Activated T-helper 1 cell treated with anti-CD3 and anti-CD28 coated beads, Interleukin-12 subunit alpha, Interleukin-12 subunit beta, Interleukin-2, Interleukin-4 antibody, amounts not matched to agents 30 ng/mL and 10 ng/mL and 1 ng/mL, durations not matched to agents 14 hours and 24 hours and 36 hours (primary cell): ENCODE measurements at places on chromosomes 12 and 14. TPM values are rescaled to one million over a fixed set of nuclear protein-coding genes. Genes with fewer than 3 reads are reported as not detected.
A peak's percentile ranks its signal among the peaks of the same experiment; 100 is the strongest.

CORO1C gene
- total RNA-seq, result 46.1 and 49.7 TPM in 2 replicates

DNA sequence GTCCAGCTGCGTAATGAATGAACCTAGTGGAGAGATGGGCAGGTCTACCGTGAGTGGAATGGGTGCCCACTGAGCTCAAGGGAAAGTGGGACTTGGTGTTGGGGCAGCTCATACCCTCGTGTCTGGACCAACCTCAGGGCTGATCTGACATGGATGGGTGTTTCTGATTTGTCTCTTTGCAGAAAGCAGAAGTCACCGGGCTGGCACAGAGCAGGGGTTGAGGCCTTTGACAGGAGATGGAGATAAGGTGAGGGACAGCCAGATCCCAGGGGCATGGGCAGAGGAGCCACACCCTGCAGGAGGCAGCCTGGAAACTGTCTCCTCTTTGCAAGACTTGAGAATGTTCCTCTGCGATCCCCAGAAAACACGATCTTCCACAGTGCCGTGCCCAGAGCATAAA lies 20.9 kb upstream of the PPP1CC start:
- no peak overlapping the region for H3K4me3 ChIP-seq
- H3K27ac ChIP-seq, result peak overlapping the region; percentile 90
- H3K36me3 ChIP-seq, result no peaks in the 10 kb centered on the region
- peaks cover 5% of the 10 kb centered on the region for H3K27me3 ChIP-seq
- H3K4me1 ChIP-seq, result peaks cover 20% of the 10 kb centered on the region

DNA sequence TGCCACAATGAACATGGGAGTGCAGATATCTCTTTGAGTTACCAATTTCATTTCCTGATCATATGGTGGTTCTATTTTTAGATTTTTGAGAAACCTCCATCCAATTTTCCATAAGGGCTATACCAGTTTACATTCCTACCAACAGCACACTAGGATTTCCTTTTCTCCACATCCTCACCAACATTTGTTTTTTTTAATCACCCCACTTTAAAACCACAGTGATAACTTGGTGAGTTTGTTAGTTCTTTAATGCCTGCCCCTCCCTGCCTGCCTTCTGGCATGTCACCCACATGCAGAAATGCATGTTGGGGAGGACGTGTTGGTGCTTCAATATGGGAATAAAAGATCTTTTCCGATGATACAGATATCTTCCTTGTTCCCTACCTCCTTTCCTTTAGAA lies 167.9 kb downstream of the CAND1 start:
- H3K27ac ChIP-seq, result no peak overlapping the region
- no peaks in the 10 kb centered on the region for H3K27me3 ChIP-seq
- peaks cover 19% of the 10 kb centered on the region for H3K4me1 ChIP-seq
- H3K4me3 ChIP-seq, result no peak overlapping the region
- no peak for DNase-seq

PITPNM2 gene
- total RNA-seq, result 22.3 and 25.5 TPM in 2 replicates

GRCh38 chr12:43332977-43333640 lies 218.9 kb downstream of the ADAMTS20 start:
- no peaks in the 10 kb centered on the region for H3K27me3 ChIP-seq
- no peak overlapping the region for H3K4me3 ChIP-seq
- no peaks in the 10 kb centered on the region for H3K36me3 ChIP-seq
- H3K4me1 ChIP-seq, result no peaks in the 10 kb centered on the region
- no peak for DNase-seq

DNA sequence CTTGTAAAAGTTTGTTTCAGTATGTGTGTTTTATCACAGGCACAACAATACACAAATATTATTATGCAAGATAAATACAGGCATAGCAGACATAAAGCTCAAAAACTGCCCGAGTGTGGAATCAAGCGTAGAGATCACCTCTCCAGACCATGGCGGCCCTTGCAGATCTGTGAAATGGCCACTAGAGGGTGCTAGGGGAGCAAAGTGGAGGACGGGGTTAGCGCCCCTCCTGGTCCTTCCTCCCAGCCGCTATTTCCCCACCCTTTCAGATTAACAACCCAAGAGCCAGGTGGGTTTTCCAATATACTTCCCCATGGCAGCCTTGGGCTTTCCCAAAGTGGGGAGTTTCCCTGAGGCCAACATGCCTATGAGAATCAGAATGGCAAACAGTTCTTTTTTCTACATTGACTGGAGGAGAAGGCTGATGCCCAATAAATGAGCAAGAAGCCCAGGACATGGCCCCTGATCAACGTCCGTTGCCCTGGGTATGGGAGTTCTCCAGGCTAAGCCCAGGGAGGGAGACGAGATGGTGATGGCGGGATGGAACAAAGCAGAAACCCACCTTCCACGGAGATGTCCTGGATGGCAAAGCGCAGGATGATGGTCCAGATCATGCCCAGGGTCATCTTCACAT lies 67.4 kb downstream of the ACTN1 start:
- DNase-seq, result peak; percentile 67
- peak overlapping the region; percentile 67 for H3K27ac ChIP-seq
- peaks cover 2% of the 10 kb centered on the region for H3K36me3 ChIP-seq
- peaks cover 20% of the 10 kb centered on the region for H3K4me1 ChIP-seq

OR10P1 gene
- not detected in 2 replicates for total RNA-seq

DNA sequence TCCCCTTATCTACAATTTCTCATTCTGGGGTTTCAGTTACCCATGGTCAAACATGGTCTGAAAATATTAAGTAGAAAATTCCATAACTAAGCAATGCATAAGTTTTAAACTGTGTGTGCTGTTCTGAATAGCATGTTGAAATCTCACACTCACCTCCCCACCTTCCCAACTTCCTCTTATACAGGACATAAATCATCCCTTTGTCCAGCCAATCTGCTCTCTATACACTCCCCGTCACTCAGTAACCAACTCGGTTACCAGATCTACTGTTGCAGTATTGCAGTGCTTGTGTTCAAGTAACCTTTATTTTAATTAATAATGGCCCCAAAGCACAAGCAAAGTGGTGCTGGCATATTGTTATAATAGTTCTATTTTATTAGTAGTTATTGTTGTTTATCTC lies 420.5 kb downstream of the GXYLT1 start:
- no peak overlapping the region for H3K27ac ChIP-seq
- no peaks in the 10 kb centered on the region for H3K27me3 ChIP-seq
- no peaks in the 10 kb centered on the region for H3K4me1 ChIP-seq
- H3K36me3 ChIP-seq, result no peaks in the 10 kb centered on the region
- DNase-seq, result no peak

KRT74 gene
- total RNA-seq, result not detected in 2 replicates

GRCh38 chr14:71803539-71804260 lies 128.5 kb upstream of the RGS6 start:
- no peak overlapping the region for H3K4me3 ChIP-seq
- no peaks in the 10 kb centered on the region for H3K4me1 ChIP-seq
- H3K27ac ChIP-seq, result no peak overlapping the region

DNA sequence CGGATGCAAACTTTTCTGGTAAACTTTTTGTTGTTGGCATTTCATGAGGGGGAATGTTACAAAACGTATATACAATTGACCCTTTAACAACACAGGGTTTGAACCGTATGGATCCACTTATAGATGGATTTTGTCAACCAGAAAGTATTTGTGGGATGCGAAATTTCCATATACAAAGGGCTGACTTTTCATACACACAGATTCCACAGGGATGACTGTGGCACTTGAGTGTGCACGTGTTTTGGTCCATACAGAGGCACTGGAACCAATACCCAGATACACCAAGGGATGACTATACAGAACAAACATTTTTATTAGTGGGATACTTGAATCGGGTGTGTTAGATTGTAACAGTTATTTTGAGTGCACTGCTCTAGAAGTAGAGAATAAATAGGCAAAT lies 29.8 kb upstream of the CCT2 start:
- H3K27ac ChIP-seq, result no peak overlapping the region
- peaks cover 3% of the 10 kb centered on the region for H3K36me3 ChIP-seq

DNA sequence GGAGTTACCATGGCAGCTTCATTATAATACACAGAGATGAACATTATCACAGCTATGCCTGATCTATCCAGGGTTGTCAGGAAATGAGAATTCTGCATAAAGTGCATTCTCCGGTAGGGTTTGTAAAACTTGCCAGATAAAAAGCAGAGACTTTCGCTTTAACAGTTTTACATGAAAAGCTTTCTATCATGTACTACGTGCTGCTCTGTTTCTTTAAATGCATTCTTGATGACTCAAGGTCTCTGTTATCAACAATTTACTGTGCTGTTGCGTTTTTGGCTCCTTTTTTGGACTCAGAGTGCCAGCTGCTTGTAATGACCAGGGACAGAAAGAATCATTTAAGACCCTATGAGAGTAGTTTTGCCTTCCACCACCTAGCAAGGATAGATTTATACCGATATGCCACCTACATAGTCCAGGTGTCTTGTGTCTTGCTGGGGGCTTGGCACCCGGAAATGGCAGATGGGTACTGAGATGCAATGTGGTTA lies 371.2 kb downstream of the BTG1 start:
- H3K4me3 ChIP-seq, result no peak overlapping the region
- no peaks in the 10 kb centered on the region for H3K36me3 ChIP-seq
- H3K27me3 ChIP-seq, result no peaks in the 10 kb centered on the region
- no peak overlapping the region for H3K27ac ChIP-seq
- DNase-seq, result no peak
- H3K4me1 ChIP-seq, result peaks cover 17% of the 10 kb centered on the region

GRCh38 chr12:12975322-12976077 lies 23.5 kb upstream of the GPRC5D start:
- no peaks in the 10 kb centered on the region for H3K27me3 ChIP-seq
- H3K36me3 ChIP-seq, result peaks cover 22% of the 10 kb centered on the region
- no peaks in the 10 kb centered on the region for H3K4me1 ChIP-seq
- no peak overlapping the region for H3K4me3 ChIP-seq
- DNase-seq, result no peak
- H3K27ac ChIP-seq, result no peak overlapping the region

CMTM5 gene
- not detected in 2 replicates for total RNA-seq

DNA sequence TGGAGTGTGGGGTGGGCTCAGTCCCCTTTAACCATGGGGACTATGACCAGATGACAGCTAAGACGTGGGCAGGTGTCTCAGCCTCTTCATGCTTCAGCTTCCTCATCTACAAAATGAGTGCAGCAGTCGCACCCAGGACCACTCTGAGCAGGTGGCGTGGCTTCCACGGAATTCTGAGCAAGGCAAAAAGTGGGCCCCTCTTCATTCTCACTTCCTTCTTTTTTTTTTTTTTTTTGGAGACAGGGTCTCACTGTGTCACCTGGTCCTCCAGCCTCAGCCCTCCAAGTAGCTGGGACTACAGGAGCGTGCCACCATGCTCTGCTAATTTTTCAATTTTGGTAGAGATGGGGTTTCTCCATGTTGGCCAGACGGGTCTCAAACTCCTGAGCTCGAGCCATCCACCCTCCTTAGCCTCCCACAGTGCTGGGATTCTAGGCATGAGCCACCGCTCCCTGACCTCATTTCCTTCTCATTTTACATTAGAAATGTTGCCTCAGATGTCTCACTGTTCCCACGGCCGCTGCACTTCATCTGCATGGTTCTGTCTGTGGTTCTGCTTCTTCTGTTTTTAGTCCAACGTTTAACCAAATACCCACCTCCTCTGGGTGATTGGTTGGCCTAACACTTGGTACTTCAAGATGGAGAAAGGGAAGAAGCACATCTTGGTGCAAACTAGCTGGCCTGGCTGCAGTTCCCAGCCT lies 41.3 kb upstream of the BCL7A start:
- H3K27ac ChIP-seq, result no peak overlapping the region
- H3K36me3 ChIP-seq, result no peaks in the 10 kb centered on the region
- no peak for DNase-seq
- no peaks in the 10 kb centered on the region for H3K4me1 ChIP-seq
- peaks cover 9% of the 10 kb centered on the region for H3K27me3 ChIP-seq

TAS2R50 gene
- 0.91 and 1.7 TPM in 2 replicates for total RNA-seq

GPR162 gene
- total RNA-seq, result 0.29 and 0.32 TPM in 2 replicates

DNA sequence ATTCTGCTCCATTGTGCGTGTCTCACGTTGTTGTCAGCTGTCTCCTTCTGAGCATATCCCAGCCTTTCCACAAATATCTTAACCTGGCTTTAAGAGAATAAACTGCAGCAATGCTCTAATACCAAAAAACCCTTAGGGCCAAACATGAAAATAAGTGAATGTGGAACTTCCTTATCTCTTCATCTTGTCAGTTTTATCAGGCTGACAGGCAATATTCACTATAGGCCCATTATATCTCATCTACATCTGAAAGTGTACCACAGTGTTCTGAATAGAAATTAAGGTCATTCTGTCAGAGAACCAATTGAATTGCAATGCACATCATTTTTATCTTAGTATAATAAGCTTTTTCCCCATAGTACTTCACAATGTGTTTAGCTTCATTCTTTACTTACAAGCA lies 933.1 kb upstream of the FBXO33 start:
- H3K36me3 ChIP-seq, result no peaks in the 10 kb centered on the region
- DNase-seq, result no peak
- no peaks in the 10 kb centered on the region for H3K4me1 ChIP-seq
- no peaks in the 10 kb centered on the region for H3K27me3 ChIP-seq
- no peak overlapping the region for H3K27ac ChIP-seq

- H3K27ac ChIP-seq, result no peak overlapping the region
- no peak overlapping the region for H3K4me3 ChIP-seq
- H3K4me1 ChIP-seq, result peaks cover 71% of the 10 kb centered on the region
- peaks cover 3% of the 10 kb centered on the region for H3K36me3 ChIP-seq
- no peaks in the 10 kb centered on the region for H3K27me3 ChIP-seq
- no peak for DNase-seq
Measured at GRCh38 chr14:49997991-49998390, 105.1 kb downstream of the ARF6 start.

DNA sequence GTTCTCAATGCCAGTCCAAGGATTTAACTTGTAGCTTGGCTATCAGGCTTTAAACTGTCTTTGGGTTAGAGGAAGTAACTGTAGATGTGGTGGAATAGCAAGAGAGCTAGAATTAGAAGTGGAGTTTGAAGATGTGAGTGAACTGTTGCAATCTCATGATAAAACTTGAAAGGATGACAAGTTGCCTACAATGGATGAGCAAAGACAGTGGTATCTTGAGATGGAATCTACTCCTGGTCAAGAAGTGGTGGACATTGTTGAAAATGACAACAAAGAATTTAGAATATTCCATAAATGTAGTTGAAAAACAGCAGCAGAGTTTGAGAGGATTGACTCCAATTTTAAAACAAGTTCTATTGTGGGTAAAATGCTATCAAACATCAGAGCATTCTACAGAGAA lies 199.0 kb downstream of the DUSP6 start:
- peaks cover 27% of the 10 kb centered on the region for H3K4me1 ChIP-seq
- H3K4me3 ChIP-seq, result no peak overlapping the region
- DNase-seq, result no peak
- peaks cover 5% of the 10 kb centered on the region for H3K36me3 ChIP-seq
- no peak overlapping the region for H3K27ac ChIP-seq

- H3K27me3 ChIP-seq, result no peaks in the 10 kb centered on the region
- no peaks in the 10 kb centered on the region for H3K36me3 ChIP-seq
- DNase-seq, result no peak
- H3K27ac ChIP-seq, result no peak overlapping the region
- H3K4me3 ChIP-seq, result no peak overlapping the region
Measured at GRCh38 chr12:91191513-91192111, 9.0 kb upstream of the DCN start.

DNA sequence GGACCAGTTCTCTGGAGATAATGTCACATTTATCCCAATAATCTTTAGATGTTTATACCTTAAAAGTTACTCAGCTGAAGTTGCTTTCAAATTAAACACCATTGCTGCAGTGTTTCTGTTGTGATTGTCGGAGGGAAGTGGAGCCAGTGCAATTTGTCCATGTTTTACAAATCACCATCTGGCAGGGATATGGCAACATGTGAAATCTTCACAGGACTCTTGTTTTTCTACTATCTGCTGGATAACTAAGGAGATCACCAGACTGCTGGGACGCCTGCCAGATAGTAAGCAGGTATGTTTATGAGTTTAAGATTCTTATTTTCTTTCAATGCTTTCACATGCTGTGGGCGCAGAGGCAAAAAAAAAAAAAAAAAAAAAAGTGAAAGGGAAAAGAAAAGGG lies 100.3 kb upstream of the SOX5 start:
- peaks cover 5% of the 10 kb centered on the region for H3K4me1 ChIP-seq
- no peaks in the 10 kb centered on the region for H3K36me3 ChIP-seq
- no peak overlapping the region for H3K27ac ChIP-seq
- H3K4me3 ChIP-seq, result no peak overlapping the region
- no peaks in the 10 kb centered on the region for H3K27me3 ChIP-seq

IL23A gene
- total RNA-seq, result 40.0 and 43.3 TPM in 2 replicates
